ENCODE measurements at places on chromosomes 12 and 14. TPM values are rescaled to one million over a fixed set of nuclear protein-coding genes. Genes with fewer than 3 reads are reported as not detected.
A peak's percentile ranks its signal among the peaks of the same experiment; 100 is the strongest.

Gene PRH2
- total RNA-seq = not detected

Gene MON2
- total RNA-seq = 39.4 TPM

Gene KRT83
- total RNA-seq = 2.1 TPM

Gene CIROP
- total RNA-seq = not detected

- DNase-seq = no peak
Measured at GRCh38 chr14:59619061-59619460, 42.4 kb upstream of the CCDC175 start.

GRCh38 chr12:113006641-113007040, 28.3 kb downstream of the OAS2 start:
- no peak for DNase-seq

- DNase-seq = no peak
Measured at GRCh38 chr14:103684471-103684870, 30.8 kb downstream of the XRCC3 start.

DNA sequence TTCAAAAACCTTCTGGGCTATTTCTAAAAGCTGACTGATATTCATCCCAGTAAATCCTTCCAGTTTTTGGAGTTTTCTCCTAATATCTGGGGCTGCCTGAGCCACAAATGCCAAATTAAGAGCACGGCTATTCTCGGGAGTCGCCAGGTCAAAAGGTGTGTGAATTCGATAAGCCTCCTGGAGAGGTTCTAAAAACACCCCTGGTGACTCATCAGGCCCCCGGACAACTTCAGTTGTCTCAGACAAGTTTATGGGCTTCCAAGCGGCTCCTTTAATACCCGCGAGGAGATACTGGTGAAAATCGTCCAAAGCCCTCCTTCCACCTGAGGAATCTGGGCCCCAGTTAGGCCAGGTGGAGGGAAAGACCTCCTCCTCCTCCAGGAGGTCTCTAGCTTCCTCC, 677.1 kb downstream of the TMEM121 start:
- DNase-seq = no peak

- DNase-seq = no peak
Measured at GRCh38 chr14:89489761-89490437, 72.9 kb upstream of the FOXN3 start.

DNA sequence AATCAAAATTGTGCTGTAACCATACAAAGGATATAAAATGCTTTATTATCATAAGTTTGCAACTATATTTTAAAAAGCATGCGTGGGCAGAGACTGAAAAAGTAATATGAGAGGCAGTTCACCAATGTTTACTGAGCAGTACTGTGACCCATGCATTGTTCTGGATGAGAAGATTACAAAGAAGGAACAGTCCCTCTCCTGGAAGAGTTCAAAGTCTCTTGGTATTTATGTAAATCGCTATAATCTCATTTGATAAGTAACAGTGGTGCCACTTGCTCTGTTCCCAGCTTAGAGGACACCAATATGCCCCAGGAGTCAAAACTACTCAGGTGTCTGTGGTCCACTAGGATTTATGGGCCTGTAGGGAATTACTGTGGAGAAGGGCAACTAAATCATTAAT, 2.1 kb upstream of the CMAS start:
- DNase-seq = no peak

DNA sequence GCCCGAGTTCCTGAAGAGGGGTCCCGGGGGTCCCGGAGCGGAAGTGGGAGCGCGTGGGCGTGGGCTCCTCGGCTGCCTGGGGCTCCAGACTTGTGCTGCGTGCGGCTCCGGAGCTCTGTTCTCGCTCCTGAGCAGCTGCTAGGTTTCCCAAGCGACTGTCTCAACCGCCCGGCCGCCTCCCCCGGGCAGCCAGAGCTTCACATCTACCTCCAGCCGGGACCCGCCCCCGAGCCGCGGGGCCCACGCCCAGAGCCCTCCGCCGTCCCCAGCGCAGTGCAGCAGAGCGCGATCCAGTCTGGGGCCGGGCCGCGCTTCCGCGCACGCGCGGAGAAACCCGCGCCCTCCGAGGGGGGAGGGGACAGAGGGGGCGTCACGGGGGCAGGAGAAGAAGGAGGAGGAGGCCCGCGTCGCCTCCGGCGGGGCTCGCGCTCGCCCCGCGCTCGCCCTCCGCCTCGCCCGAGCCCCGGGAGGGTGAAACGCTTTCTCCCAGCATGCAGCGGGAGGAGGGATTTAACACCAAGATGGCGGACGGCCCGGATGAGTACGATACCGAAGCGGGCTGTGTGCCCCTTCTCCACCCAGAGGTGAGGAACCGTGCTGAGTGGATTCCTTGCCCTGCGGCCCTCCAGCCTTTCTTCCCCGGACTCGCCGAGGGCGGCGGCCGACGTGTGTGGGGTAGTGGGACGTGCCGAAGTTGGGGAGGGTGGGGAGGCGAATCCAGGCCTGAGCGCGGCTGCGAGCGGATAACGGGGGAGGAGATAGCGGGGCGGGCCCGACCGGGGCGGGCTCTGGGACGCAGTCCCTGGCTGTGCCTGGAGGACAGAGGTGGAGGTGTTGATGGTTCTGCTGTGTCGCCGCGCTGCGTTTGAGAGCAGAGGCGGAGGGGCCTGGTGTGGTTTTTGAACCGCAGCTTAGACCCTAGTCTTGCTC, at the start of gene ZDHHC17:
ZDHHC17 (plus strand) TSS at position 370 of the 930 bp plus-strand sequence; CDS start at position 492, 122 bp downstream.
- peak; percentile 87 for DNase-seq

DNA sequence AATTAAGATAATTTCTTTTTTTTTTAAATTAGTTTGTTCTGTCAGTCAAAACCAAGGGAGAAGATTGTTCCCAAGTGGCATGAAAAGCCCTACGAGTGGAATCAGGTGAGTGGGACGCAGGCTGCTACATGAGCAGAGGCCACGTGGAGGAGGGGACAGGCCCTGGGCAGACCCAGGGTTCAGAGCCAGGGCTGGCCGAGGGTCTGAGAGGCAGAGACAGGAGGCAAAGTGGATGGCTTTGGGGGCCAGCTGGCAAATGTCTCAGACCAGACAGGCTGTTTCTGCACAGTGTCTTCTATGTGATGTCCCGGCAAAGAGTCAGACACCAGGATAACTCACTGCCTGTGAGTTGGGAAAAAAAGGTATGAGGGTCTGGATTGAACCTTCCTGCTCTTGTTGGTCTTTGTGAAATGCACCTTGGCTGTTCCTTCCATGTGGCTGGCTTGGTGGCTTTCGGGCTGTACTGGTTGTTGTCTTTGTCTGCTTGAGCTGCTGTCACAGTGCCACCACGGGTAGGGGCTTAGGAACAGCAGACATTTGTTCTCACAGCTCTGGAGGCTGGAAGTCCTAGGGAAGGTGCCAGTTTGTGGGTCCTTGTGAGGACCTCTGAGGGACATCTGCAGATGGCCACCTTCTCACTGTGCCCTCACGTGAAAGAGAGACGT, 35.8 kb upstream of the ASPG start:
- no peak for DNase-seq

All from lower leg skin (tissue), 4 donors.